Heart left ventricle (tissue), 16 donors: ENCODE measurements at places on chromosomes 3 and 15. TPM values are rescaled to one million over a fixed set of nuclear protein-coding genes. Genes with fewer than 3 reads are reported as not detected.

The A4GNT gene
- not detected for polyA plus RNA-seq

The STRIT1 gene
- 12.0 TPM for polyA plus RNA-seq

The GPR27 gene
- 0.69 TPM for polyA plus RNA-seq

The ADGRG7 gene
- not detected for polyA plus RNA-seq

The LRRIQ4 gene
- polyA plus RNA-seq: not detected

The C3orf52 gene
- polyA plus RNA-seq: 2.0 TPM

The NME9 gene
- not detected for polyA plus RNA-seq

The TTLL13 gene
- 0.07 TPM for polyA plus RNA-seq

The SCG3 gene
- 0.04 TPM for polyA plus RNA-seq

The C15orf62 gene
- 0.06 TPM for polyA plus RNA-seq

The CCR3 gene
- not detected for polyA plus RNA-seq

The TEX55 gene
- polyA plus RNA-seq: not detected
